ENCODE measurements at places on chromosomes 7 and 10.

DNA sequence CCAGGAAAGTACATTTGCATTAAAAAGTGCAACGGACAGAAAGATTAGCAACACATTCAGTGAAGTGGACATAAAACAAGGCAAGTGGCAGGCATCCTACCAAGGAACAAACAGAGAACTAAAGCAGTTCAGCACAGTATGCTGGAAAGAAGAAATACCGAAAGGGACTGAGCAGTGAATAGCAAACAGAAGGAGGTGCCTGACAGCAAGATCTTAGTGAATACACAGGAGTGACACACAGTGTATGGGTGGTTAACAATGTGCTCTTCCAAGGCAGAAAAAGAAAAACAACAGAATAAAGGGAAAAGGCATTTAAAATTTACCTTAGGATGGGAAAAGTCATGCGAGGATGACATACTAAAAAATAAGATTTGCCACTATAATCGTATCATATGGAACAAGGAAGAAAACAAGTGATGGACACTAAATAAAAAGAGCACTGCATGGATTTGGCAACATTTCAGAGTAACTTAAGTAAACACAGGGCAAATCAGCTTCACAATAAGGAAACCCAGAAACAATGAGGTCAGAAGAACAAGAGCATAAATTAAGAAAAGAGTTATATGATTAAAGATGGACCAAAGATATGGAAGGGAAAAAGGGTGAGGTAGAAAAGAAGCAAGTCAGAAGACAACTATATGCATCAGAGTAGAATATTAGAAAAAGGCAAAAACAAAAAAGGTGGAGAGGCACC lies 29.5 kb downstream of the MEST start:
- DNase-seq: no peak

GRCh38 chr10:94963901-94964300 lies 25.4 kb downstream of the CYP2C9 start:
- peak; percentile 6 for DNase-seq

- DNase-seq: no peak
Measured at GRCh38 chr10:18268005-18268404, 127.8 kb downstream of the CACNB2 start.

GRCh38 chr7:118239014-118239413 lies 14.5 kb downstream of the ANKRD7 start:
- DNase-seq: no peak

- no peak for DNase-seq
Measured at GRCh38 chr10:69226919-69227450, 6.9 kb downstream of the HKDC1 start.

DNA sequence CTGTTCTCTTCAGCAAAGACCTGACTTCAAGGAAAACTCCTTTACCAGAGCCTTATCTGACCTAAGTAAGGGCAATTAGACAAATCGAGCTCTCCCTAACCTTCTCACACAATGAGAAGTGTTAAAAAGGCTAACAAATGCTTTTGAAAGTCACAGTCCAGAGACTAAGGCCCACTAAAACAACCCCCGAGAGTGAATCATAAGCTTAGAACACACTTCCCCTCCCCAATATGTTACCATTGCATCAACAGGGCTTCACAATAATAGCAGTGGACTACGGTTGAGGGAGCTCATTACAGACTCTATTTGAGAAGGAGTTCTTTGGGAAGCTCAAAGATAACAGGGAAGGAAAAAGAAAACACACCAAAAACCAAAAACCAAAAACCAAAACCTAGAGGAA lies 28.6 kb upstream of the ZEB1 start:
- DNase-seq: no peak

GRCh38 chr7:134016223-134016941 lies 110.8 kb upstream of the LRGUK start:
- peak; percentile 13 for DNase-seq

GRCh38 chr7:142892951-142893350 lies 7.4 kb upstream of the TRPV6 start:
- DNase-seq: no peak

DNA sequence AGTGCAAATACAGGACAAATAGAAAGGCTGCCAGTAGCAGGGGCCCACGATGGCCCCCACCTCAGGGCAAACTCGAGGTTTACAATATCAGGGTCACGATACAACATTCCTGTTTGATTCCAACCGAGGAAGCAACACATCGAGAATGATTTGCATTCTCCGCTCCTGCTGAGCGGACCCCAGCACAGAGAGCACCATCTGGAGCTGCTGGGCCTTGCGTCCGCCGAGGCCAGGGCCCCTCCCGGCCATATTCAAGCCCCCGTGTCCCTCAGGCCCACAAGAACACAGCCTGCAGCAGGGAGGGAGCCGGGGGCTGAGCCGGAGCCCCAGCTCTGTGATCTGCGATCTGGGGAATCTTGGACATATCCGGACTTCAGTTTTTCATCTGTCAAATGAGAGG lies 84.3 kb downstream of the PRKAG2 start:
- no peak for DNase-seq

- no peak for DNase-seq
Measured at GRCh38 chr10:131553581-131553980, 242.1 kb upstream of the TCERG1L start.

GRCh38 chr7:27096768-27097514 lies 1.1 kb upstream of the HOXA1 start:
- DNase-seq: no peak

GRCh38 chr10:131804551-131805295 lies 96.1 kb upstream of the PPP2R2D start:
- DNase-seq: no peak

- no peak for DNase-seq
Measured at GRCh38 chr10:11842411-11842810, 19.3 kb downstream of the PROSER2 start.

GRCh38 chr10:103576862-103577261 lies 83.4 kb downstream of the NEURL1 start:
- DNase-seq: no peak

DNA sequence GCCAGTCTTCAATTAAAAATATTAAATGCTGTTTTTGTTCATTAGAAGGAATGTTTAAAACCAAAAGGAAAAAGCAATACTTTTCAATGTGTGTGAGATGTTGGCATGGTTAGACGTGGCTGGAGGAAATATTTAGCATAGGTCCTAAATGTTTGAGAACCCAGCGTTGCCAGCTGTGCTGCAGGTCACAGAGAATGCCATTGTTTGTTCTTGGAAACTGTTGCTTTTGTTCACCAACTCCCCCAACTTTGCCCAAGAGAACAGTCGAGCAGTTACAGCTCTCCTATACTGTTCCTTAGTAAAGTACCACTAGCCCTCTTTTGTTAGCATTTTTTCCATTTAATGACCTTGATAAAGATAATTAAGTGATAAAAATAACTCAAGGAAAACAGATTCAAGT lies 44.5 kb upstream of the ELMO1 start:
- no peak for DNase-seq

DNA sequence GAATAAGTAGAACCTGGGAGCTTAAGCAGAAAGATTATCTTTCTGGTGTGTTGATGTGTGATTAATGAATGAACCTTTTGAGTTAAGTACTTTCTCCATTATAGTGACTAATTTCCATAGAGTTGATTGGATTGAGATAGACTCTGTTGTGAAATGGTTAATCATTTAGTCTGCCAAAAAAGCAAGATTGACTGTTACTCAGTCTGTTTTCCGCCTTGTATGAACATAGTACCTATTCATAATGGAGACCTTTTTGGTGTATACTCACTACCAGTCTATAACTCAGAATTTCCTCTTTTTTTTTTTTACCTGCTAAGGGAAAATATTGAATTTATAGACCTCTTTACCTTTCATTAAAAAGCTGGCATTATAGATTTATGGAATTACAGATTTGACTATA lies 14.4 kb upstream of the NPVF start:
- no peak for DNase-seq
